ENCODE measurements at places on chromosomes 13 and 19. TPM values are rescaled to one million over a fixed set of nuclear protein-coding genes. Genes with fewer than 3 reads are reported as not detected.

GRCh38 chr13:48682436-48682835 is 28.7 kb downstream of the CYSLTR2 start:
- DNase-seq, result no peak
- H3K4me1 ChIP-seq, result no peaks in the 10 kb centered on the region
- H3K27me3 ChIP-seq, result no peaks in the 10 kb centered on the region

GRCh38 chr13:111850458-111850857 is 216.5 kb upstream of the SOX1 start:
- H3K4me1 ChIP-seq, result no peaks in the 10 kb centered on the region
- no peak overlapping the region for H3K4me3 ChIP-seq
- no peaks in the 10 kb centered on the region for H3K36me3 ChIP-seq
- no peak for DNase-seq
- H3K27ac ChIP-seq, result no peak overlapping the region

GRCh38 chr19:47729468-47729798 is 15.9 kb upstream of the NOP53 start:
- H3K27me3 ChIP-seq, result no peaks in the 10 kb centered on the region
- peak; percentile 64 for DNase-seq
- no peak overlapping the region for H3K4me3 ChIP-seq

DNA sequence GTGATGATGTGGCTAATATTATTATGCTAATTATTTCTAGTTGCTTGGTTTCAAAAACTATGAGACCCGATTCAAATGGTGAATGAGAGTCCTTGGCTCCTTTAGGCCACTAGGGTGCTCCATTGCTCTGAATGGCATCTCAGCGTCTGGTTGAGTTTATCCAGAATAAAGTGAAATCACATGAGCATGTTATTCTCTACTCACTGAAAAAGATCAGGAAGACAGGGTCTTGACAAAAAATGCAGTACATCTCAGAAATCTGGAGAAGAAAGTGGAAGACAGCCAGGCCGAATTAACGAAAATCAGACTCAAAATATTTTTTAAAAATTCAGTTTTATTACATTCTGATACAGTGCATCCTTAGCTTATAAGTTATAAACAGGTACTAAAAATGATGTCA is 516.2 kb downstream of the MYO16 start:
- no peaks in the 10 kb centered on the region for H3K36me3 ChIP-seq
- H3K4me3 ChIP-seq, result no peak overlapping the region
- H3K27ac ChIP-seq, result no peak overlapping the region
- no peaks in the 10 kb centered on the region for H3K4me1 ChIP-seq

GRCh38 chr19:43681821-43682220 is 11.9 kb upstream of the PLAUR start:
- no peaks in the 10 kb centered on the region for H3K4me1 ChIP-seq
- no peak overlapping the region for H3K4me3 ChIP-seq
- no peak for DNase-seq
- H3K27me3 ChIP-seq, result no peaks in the 10 kb centered on the region
- H3K36me3 ChIP-seq, result no peaks in the 10 kb centered on the region

GRCh38 chr13:40798380-40798779 is 9.0 kb downstream of the SLC25A15 start:
- no peak overlapping the region for H3K4me3 ChIP-seq
- H3K4me1 ChIP-seq, result no peaks in the 10 kb centered on the region
- H3K27me3 ChIP-seq, result no peaks in the 10 kb centered on the region

Gene BEST2
- total RNA-seq, result not detected

- no peaks in the 10 kb centered on the region for H3K36me3 ChIP-seq
- no peak overlapping the region for H3K4me3 ChIP-seq
- no peak for DNase-seq
- no peak overlapping the region for H3K27ac ChIP-seq
- no peaks in the 10 kb centered on the region for H3K27me3 ChIP-seq
Measured at GRCh38 chr13:50255639-50256038, 240.4 kb downstream of the KCNRG start.

Gene PEAK3
- total RNA-seq, result 0.42 TPM

DNA sequence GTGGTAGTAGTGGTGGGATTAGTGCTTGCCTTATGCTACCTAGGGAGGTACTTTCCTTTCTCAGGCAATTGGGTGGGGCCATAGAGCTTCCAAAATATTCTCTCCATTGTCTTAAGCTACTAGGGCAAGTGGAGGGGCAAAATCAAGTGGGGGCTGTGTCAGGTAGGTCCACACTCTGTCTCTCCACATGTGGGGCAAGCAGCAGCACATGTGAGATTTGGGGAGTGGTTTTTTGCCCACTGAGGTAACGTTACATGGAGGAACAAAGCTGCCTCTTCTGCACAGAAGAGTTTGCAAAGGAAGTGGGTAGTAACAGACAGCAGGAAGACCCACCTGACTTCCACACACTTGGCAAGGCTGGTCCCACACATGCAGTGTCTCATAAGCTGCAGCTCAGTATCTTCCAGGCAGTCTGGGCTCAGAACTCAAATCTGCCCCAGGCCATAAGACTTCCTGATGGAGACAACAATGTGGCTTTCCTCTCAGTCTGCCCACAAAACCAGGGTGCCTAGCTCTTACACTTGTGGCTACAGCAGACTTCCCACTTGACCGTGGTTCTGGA is 1581.5 kb upstream of the PCDH20 start:
- H3K4me3 ChIP-seq, result no peak overlapping the region
- no peaks in the 10 kb centered on the region for H3K36me3 ChIP-seq
- H3K27ac ChIP-seq, result no peak overlapping the region
- no peak for DNase-seq
- no peaks in the 10 kb centered on the region for H3K27me3 ChIP-seq

Gene S1PR2
- total RNA-seq, result 11.7 TPM

GRCh38 chr13:43036351-43037250 is 13.2 kb downstream of the DNAJC15 start:
- H3K27me3 ChIP-seq, result no peaks in the 10 kb centered on the region
- DNase-seq, result no peak
- no peaks in the 10 kb centered on the region for H3K4me1 ChIP-seq
- H3K4me3 ChIP-seq, result no peak overlapping the region
- H3K27ac ChIP-seq, result no peak overlapping the region

Gene ZNF845
- 8.4 TPM for total RNA-seq

DNA sequence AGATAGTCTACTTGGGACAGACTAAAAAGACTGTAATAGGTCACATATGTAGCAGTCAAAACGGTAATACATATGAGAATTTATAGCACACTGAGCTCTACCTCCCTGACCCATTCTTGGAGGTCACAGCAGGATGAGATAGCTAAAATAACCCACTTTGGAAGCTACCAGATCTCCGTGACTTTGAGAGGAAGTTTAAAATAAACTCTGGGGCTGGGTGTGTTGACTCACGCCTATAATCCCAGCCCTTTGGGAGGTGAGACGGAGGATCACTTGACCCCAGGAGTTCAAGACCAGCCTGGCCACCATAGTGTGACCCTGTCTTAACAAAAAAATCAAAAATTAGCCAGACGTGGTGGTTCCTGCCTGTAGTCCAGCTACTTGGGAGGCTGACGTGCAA is 45.3 kb downstream of the DHRS12 start:
- no peaks in the 10 kb centered on the region for H3K27me3 ChIP-seq
- DNase-seq, result no peak
- peaks cover 73% of the 10 kb centered on the region for H3K36me3 ChIP-seq
- H3K27ac ChIP-seq, result no peak overlapping the region
- no peaks in the 10 kb centered on the region for H3K4me1 ChIP-seq
- no peak overlapping the region for H3K4me3 ChIP-seq

Gene TMPRSS9
- not detected for total RNA-seq

Gene DLEU7
- total RNA-seq, result 15.5 TPM

Gene LAIR1
- total RNA-seq, result 59.1 TPM

GRCh38 chr13:45847554-45848224 is 3.9 kb downstream of the SIAH3 start:
- H3K27ac ChIP-seq, result no peak overlapping the region
- DNase-seq, result peak; percentile 19
- no peak overlapping the region for H3K4me3 ChIP-seq
- no peaks in the 10 kb centered on the region for H3K36me3 ChIP-seq
- no peaks in the 10 kb centered on the region for H3K4me1 ChIP-seq

Gene ZNF730
- 6.3 TPM for total RNA-seq

- no peaks in the 10 kb centered on the region for H3K4me1 ChIP-seq
- peaks cover 69% of the 10 kb centered on the region for H3K36me3 ChIP-seq
- DNase-seq, result no peak
- no peak overlapping the region for H3K4me3 ChIP-seq
Measured at GRCh38 chr13:95809429-95809828, 132.5 kb downstream of the DNAJC3 start.

Gene MYO1F
- 22.7 TPM for total RNA-seq

Gene NLRP4
- not detected for total RNA-seq

DNA sequence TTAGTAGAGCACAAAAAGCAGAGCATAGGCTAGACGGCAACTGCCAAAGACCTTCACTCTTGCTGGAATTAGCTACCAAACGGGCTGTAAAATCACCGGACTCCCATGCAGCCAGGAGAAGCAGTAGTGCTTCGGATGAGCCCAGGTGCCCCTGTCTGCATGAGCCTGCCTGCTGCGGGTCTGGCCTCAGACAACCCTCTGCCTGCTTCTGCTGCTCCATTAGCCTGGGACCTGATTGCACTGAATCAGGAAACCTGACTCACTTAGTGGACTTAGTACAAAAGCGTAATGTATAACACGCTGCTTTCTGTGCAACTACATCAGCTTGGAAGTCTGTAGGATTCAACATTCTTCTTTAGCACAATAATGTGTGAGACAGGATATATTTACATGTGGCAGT is 170.0 kb downstream of the LMO7 start:
- no peaks in the 10 kb centered on the region for H3K27me3 ChIP-seq
- DNase-seq, result no peak
- no peaks in the 10 kb centered on the region for H3K4me1 ChIP-seq
- no peaks in the 10 kb centered on the region for H3K36me3 ChIP-seq
- H3K27ac ChIP-seq, result no peak overlapping the region

Gene C3
- total RNA-seq, result 1,128 TPM

DNA sequence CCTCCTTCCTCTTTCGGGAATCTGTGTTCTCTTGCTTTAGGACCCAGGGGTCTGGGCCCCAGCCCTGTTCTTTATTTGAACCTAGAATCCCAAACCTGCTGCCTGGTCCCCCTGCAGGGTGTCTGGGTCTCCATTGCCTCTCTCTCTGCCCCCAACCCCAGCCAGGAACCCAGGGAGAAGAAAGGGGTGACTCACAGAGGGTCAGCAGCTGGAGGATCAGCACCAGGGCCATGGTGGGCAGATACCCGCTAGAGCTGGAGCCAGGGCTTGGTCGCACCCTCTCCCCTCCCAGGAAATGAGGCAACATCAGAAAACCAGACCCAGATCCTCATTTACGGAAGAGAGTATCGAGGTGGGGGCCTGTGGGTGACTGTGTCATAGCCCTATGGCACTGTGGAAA is at the start of gene OSCAR:
Gene OSCAR, minus strand, starts transcription at position 243 of the 400 bp plus-strand sequence. Its CDS starts 11 bp downstream, at position 232.
- H3K4me3 ChIP-seq, result no peak within 1 kb of the TSS
- H3K36me3 ChIP-seq, result no peaks in the 10 kb centered on the region
- H3K4me1 ChIP-seq, result peaks cover 13% of the 10 kb centered on the region
- H3K27me3 ChIP-seq, result peaks cover 11% of the 10 kb centered on the region
- DNase-seq, result no peak

Gene BST2
- 77.4 TPM for total RNA-seq

Gene SLC10A2
- total RNA-seq, result not detected

DNA sequence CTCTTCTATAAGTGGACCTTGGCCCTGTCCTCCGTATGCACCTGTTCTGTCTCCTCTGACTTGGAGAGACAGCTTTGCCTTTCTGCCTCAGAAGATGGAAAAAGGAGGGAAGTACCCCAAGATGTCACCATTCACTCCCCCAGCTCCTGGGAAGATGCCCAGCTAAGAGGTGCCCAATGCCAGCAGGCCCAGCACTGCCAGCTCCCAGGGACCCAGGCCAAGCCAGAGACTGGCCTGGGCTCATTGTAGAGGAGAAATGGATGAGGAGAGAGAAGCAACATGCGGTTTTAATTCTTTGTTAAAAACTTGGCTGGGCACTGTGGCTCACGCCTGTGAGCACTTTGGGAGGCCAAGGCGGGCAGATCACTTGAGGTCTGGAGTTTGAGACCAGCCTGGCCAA is 111.5 kb upstream of the ZNF507 start:
- no peaks in the 10 kb centered on the region for H3K36me3 ChIP-seq
- no peak overlapping the region for H3K27ac ChIP-seq
- H3K27me3 ChIP-seq, result no peaks in the 10 kb centered on the region
- no peak for DNase-seq
- H3K4me3 ChIP-seq, result no peak overlapping the region

Gene SLC6A16
- total RNA-seq, result 2.6 TPM

GRCh38 chr13:100674572-100674871 is at the start of gene TMTC4:
TSS of gene TMTC4 (minus strand) at chr13:100674795. CDS start at chr13:100670362, 4,433 bp downstream.
- peaks cover 1% of the 10 kb centered on the region for H3K36me3 ChIP-seq
- H3K4me3 ChIP-seq, result peak within 1 kb of the TSS; percentile 93
- no peaks in the 10 kb centered on the region for H3K27me3 ChIP-seq
- no peak for DNase-seq

Gene KIRREL2
- total RNA-seq, result 0.44 TPM

- DNase-seq, result no peak
- no peaks in the 10 kb centered on the region for H3K36me3 ChIP-seq
- no peak overlapping the region for H3K4me3 ChIP-seq
- no peak overlapping the region for H3K27ac ChIP-seq
Measured at GRCh38 chr19:35304036-35304435, 12.1 kb downstream of the MAG start.

Gene NLRP5
- total RNA-seq, result not detected

GRCh38 chr13:29905845-29906244 is 55.4 kb upstream of the UBL3 start:
- DNase-seq, result no peak
- H3K27me3 ChIP-seq, result no peaks in the 10 kb centered on the region
- no peak overlapping the region for H3K4me3 ChIP-seq
- H3K27ac ChIP-seq, result no peak overlapping the region
- peaks cover 26% of the 10 kb centered on the region for H3K4me1 ChIP-seq

GRCh38 chr19:18204394-18205199 is 755 bp upstream of the RAB3A start:
- peak overlapping the region; percentile 58 for H3K4me3 ChIP-seq
- H3K36me3 ChIP-seq, result no peaks in the 10 kb centered on the region
- DNase-seq, result peak; percentile 77
- peaks cover 10% of the 10 kb centered on the region for H3K27me3 ChIP-seq
- peaks cover 13% of the 10 kb centered on the region for H3K4me1 ChIP-seq

- H3K27me3 ChIP-seq, result no peaks in the 10 kb centered on the region
- H3K36me3 ChIP-seq, result no peaks in the 10 kb centered on the region
- H3K27ac ChIP-seq, result no peak overlapping the region
Measured at GRCh38 chr13:99176309-99177276, 24.1 kb upstream of the UBAC2 start.

DNA sequence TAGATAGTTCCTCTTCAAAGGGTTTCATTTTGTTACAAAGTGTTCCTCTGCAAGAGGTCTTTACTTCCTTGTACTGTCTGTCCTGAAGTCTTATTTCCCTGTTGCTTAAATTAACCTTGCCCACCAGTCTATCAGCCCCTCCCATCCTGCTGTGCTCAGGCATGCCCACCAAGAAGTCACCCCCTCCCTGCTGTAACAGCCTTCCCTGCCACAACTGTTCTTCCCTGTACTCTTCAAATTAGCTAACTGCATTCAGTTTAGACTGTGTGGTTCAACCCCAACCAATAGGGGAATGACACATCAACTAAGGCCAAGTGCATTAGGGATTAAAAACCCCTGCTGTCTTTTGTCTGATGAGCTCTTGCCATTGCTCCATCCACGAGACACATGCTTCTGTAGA is 34.4 kb upstream of the ZNF562 start:
- H3K27me3 ChIP-seq, result no peaks in the 10 kb centered on the region
- no peaks in the 10 kb centered on the region for H3K36me3 ChIP-seq
- no peaks in the 10 kb centered on the region for H3K4me1 ChIP-seq
- DNase-seq, result no peak
